ENCODE measurements at places on chromosomes 11 and 22. TPM values are rescaled to one million over a fixed set of nuclear protein-coding genes. Genes with fewer than 3 reads are reported as not detected.

GRCh38 chr22:30232716-30233218, 13.8 kb downstream of the LIF start:
- DNase-seq: no peak

GRCh38 chr11:75802913-75803820, 11.8 kb upstream of the UVRAG start:
- peak; percentile 84 for DNase-seq

- DNase-seq: no peak
These were observed 761.5 kb downstream of the NTM start for GRCh38 chr11:132131961-132132360.

DNA sequence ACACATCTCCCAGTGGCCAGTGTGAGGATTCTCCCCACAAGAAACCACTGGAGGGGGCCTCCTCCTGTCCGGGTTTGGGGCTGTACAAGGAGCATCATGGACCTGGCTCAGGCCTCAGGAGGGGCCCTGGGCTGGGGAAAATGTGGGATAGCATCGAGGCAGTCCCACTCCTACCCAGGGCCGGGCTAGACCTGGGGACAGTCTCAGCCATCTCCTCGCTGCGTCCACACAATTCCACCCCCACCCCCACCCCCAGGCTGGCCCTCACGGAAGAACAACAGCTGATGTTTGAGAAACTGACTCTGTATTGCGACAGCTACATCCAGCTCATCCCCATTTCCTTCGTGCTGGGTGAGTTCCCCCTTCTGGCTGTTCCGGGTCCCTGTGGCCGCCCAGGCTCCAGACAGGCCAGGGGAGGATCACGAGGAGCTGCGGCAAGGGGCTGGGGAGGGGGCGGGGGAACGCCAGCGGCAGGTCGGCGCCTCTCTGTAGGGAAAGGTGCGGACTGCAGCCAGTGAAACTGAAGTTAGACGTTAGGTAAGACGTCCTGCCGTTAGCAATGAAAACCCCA, 4.8 kb downstream of the BEST1 start:
- DNase-seq: no peak

- DNase-seq: no peak
These were observed 6.9 kb downstream of the LGALS12 start for GRCh38 chr11:63512816-63513215.

MYOD1 gene
- not detected for total RNA-seq

DNA sequence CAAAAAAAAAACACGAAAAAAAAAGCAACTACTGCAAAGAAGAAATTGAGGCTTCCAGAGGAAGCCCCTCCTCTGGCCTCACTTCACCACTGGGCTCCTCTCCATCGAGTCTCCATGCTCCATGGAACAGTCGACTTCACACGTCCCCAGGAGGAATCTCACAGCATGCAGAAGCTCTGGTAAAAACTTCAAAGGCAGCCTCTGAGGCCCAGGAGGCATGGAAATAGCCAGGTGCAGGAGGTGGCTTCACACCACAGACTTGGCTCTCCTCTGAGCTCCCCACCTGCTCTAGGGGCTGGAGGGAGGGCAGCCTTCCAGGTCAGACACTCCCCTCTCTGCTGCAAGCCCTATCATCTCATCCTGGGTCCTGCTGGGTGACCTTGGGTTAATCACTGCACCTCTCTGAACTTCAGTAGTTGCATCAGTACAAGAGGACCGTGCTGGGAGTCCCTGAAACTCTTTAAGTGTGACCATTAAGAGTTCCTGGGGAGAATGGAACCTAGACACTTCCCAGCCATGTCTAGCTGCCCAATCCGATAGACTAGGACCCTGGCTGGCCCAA, 8.2 kb downstream of the PDE2A start:
- no peak for DNase-seq

GRCh38 chr11:60183591-60184205, 815 bp upstream of the MS4A6A start:
- DNase-seq: no peak

MS4A2 gene
- not detected for total RNA-seq

DNA sequence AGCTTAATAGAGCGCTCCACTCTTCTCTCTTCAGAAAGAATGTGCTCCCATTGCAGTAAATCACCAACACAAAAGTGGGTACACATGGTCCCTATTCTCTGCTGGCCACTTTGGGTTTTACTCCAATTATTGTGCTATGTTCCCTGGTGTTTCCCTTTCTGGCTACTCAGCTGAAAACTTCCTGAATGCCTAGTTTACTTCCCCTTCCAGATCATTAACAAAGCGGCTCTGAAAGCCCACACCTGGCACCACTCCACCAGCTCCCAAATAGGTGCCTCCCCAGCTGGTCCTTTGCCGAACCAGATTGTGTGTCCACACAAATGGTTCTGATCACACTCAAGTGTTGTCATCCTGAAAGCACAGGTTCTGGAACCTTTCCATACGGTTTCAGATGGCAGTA, 443.7 kb downstream of the NTM start:
- peak; percentile 9 for DNase-seq

DNA sequence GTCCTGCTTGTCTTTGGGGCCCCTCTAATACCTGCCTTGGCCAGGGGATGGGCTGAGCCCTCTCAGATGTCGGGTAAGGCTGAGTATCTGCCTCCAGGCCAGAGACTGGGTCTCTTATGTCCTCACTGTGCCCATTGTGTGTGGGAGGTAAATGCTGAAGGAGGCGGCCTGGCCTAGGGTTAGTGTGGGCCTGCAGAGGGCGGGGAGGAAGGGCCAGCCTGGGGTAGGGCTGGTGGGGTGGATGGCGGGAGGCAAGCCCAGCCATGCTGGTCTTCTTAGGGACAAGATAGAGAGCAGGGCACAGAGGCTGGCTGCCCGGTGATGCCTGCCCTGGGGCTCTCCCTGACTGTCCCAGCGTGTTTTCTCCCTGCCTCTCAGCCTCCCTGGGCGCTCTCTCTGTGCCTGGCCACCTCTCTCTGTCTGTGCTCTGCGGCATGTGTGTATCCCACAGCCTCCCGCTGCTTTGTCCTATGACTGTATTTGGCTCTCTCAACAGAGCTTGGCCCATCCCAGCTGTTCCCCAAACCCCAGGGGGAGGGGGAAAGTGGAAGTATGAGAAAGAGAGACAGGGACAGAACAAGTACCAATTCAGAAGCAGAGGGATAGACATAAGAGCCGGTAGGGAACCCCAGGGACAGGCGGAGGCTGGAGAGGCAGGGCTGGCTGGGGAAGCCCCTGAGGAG, 57.0 kb downstream of the PDE2A start:
- no peak for DNase-seq

HORMAD2 gene
- total RNA-seq: not detected

DNA sequence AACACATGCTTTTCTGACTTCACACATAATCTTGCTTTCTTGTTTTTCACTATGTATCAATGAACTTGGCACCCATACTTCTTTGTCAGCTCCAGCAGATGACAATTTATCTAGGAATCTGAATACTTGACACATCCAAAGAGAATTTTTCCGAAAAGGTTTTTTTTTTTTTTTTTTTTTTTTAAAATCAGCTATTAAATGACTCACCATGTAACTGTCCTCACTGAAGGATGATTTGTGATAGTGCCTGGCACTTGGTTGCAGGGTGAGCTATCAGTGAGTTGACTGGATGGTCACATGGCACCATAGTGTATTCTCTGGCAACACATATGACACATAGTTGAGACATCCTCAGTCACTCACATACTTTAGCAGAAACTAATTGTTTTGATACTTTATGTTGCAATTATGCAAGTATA, 133.4 kb upstream of the E2F8 start:
- DNase-seq: peak; percentile 77

DNA sequence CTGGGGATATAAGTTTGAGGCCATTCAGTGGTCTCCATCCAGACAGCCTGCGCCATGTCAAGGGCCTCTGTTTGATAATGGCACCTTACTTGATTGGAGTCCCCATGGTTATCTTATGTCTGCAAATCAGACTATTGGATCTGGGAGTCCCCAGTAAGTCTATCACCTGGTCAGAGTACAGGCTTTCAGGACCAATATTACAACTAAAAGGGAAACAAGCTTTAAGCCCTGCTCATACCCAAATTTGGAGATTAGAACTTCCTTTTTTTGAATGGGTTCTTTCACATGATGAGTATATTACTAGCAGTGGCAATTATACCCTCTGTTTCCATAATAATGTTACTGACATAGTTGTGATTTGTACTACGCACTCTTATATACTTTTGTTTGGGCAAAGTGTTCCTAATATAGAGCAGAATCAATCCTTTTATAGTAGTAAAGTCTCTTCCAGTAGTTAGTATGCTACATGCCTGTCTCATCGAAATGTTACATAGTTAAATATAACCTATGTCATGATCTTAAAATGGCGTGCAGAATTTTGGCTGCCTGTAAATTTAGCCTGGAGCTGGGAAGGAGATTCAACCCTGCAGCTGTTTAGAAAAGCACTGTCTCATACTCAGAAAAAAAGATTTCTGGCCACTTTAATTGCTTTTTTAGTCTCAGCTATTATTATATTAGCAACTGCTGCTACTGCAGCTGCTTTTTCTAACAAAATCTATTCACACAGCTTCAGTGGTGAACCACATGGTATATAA, 4.9 kb downstream of the MS4A15 start:
- no peak for DNase-seq

ART5 gene
- not detected for total RNA-seq

ZP1 gene
- not detected for total RNA-seq
